ENCODE measurements at places on chromosomes 1 and 21.
A peak's percentile ranks its signal among the peaks of the same experiment; 100 is the strongest.

DNA sequence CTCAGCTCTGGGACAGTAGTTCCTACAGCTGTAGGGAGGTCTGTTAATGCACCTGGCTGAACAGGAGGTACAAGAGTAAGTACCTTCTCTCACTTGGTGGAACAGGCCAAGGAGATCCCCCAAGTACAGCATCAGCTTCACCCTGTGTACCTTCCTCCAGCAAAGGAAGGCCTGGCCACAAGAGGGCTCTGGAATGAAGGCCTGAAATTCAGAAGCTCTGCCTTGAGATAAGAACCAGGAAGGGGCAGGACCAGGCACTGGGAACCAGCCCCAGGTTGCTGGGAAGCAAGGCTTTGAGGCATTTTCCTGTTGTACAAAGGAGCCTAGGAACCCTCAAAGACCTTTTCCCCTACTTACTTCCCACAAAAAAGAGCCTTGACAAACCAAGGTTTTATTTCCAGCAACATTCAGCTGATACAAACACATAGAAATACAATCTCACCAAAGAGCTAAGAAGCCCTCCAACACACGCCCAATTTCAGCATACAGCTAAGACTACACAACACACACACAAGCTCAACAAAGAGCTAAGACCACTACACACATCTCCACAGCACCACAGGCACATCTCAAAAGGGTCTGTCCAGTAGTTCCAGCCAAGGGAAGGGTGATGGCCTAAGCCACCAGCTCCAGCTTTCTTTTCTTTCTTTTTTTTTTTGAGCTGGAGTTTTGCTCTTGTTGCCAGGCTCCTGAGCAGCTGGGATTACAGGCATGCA is 23.5 kb downstream of the F11R start:
- peak overlapping the region; percentile 42 for H3K27ac ChIP-seq
- no peaks in the 10 kb centered on the region for H3K27me3 ChIP-seq
- peaks cover 19% of the 10 kb centered on the region for H3K36me3 ChIP-seq
- H3K4me3 ChIP-seq = no peak overlapping the region
- DNase-seq = peak; percentile 81

DNA sequence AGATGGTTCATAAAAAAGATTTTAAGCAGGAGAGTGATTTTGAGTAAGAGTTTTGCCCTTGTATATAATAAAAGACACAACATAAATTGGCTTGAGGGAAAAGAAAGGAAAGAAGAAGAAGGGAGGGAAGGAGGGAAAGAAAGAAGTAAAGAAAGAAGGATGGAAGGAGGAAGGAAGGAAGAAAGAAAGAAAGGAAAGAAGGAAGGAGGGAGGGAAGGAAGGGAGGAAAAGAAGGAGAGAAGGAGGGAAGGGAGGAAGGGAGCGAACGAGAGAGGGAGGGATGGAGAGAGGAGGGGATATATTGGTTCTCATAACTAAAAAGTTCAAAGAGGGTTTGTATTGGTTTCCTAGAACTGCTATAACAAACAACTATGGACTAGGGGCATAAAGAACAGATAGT is 62.2 kb upstream of the PAX7 start:
- no peak overlapping the region for H3K4me3 ChIP-seq
- DNase-seq = no peak
- no peaks in the 10 kb centered on the region for H3K27me3 ChIP-seq
- H3K36me3 ChIP-seq = no peaks in the 10 kb centered on the region
- H3K4me1 ChIP-seq = no peaks in the 10 kb centered on the region
- no peak overlapping the region for H3K27ac ChIP-seq

GRCh38 chr1:159979257-159979656 is 25.2 kb upstream of the SLAMF9 start:
- no peaks in the 10 kb centered on the region for H3K36me3 ChIP-seq
- no peaks in the 10 kb centered on the region for H3K27me3 ChIP-seq
- H3K27ac ChIP-seq = no peak overlapping the region
- H3K4me1 ChIP-seq = no peaks in the 10 kb centered on the region
- DNase-seq = no peak
- no peak overlapping the region for H3K4me3 ChIP-seq

- no peak overlapping the region for H3K27ac ChIP-seq
- H3K36me3 ChIP-seq = no peaks in the 10 kb centered on the region
- H3K27me3 ChIP-seq = no peaks in the 10 kb centered on the region
- no peak overlapping the region for H3K4me3 ChIP-seq
- DNase-seq = no peak
Measured at GRCh38 chr1:17123196-17124045, 4.2 kb upstream of the PADI2 start.

DNA sequence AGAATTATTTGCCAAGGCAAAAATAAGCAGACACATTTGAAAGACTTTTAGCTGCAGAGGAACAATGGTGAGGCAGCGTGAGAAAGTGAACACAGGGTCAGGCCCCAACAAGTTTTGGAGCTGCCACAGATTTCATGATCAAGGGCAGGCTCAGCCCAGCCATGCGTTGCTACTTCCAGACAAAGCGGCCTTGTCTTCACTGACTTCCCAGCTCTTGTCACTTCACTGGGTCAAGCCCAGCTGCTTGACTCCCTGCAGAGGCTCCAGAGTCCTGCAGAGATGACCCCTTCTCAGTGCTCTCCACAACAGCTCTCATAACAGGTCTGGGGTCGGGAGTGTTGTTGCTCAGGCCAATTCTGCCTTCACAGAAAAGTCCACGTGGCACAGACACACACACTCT is 35.8 kb downstream of the HHAT start:
- no peak overlapping the region for H3K4me3 ChIP-seq
- no peak overlapping the region for H3K27ac ChIP-seq

GRCh38 chr1:170461291-170461747 is 70.6 kb upstream of the GORAB start:
- no peak overlapping the region for H3K4me3 ChIP-seq
- no peaks in the 10 kb centered on the region for H3K36me3 ChIP-seq
- no peak overlapping the region for H3K27ac ChIP-seq
- no peaks in the 10 kb centered on the region for H3K4me1 ChIP-seq

DNA sequence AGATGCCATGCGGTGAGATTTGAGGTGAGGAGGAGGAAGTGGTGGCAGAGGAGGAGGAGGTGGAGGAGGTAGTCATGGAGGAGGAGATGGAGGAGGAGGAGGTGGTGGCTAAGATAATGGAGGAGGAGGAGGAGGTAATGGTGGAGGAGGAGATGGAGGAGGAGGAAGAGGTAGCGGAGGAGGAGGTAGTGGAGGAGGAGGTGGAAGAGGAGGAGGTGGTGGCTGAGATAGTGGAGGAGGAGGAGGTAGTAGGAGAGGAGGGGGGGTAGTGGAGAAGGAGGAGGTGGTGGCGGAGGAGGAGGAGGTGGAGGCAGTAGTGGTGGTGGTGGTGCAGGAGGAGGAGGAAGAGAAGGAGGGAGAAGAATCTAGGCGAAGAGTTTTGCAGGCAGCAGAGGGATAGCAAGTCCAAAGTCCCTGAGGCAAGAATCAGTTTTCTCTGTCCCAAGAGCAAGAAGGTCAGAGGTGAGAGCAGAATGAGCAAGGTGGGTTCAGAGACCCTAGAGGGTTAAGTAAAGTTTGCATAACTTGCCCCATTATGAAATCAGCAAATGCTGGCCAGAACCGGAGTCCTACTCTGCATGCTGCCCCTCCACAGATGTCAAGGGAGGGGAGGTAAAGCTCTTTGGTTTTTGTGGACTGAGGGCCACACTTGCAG is 38.9 kb upstream of the GNPAT start:
- no peaks in the 10 kb centered on the region for H3K4me1 ChIP-seq
- DNase-seq = no peak
- no peak overlapping the region for H3K4me3 ChIP-seq
- H3K36me3 ChIP-seq = no peaks in the 10 kb centered on the region

DNA sequence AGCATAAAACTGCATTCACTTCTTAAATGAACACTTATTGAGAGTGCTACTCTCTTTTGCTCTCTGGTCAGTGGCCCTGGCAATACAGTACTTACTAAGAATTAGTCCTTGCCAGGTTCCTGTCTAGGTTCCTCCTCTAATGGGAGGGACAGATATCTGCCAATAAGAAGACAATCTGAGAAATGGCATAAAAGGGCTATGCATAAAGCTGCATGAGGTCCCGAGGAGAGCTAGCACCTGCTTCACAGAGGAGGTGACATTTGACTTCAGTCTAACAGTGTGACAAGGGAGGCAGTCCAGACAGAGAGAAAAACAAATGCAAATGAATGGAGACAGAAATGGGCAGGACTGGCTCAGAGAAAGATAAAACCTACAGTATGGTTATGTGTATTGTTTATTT is 357.1 kb upstream of the SGIP1 start:
- H3K27ac ChIP-seq = no peak overlapping the region
- no peaks in the 10 kb centered on the region for H3K4me1 ChIP-seq
- no peaks in the 10 kb centered on the region for H3K27me3 ChIP-seq
- no peak for DNase-seq

DNA sequence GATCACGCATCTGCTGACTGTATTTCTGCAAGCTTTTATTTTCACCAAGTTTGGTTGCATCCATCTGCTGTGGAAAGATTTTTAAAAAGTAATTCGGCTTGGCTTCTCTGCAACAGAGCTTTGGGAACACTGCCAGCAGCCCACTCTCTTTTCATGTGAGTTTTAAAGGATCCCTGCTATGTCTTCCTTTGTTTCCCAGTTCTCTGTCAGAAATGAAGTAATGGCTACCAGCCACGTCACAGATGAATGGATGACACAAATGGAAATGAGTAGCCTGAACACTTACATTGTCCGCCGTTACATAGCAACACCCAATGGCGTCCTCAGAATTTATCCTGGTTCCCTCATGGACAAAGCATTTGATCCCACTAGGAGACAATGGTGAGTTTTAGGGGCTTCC is 80.6 kb upstream of the RAVER2 start:
- no peak overlapping the region for H3K4me3 ChIP-seq
- no peaks in the 10 kb centered on the region for H3K27me3 ChIP-seq
- no peak for DNase-seq
- no peaks in the 10 kb centered on the region for H3K4me1 ChIP-seq
- no peak overlapping the region for H3K27ac ChIP-seq

GRCh38 chr1:156896490-156897033 is 3.0 kb downstream of the PEAR1 start:
- H3K4me3 ChIP-seq = no peak overlapping the region
- H3K36me3 ChIP-seq = no peaks in the 10 kb centered on the region
- no peak for DNase-seq
- H3K27ac ChIP-seq = peak overlapping the region; percentile 36
- peaks cover 12% of the 10 kb centered on the region for H3K4me1 ChIP-seq
- no peaks in the 10 kb centered on the region for H3K27me3 ChIP-seq

DNA sequence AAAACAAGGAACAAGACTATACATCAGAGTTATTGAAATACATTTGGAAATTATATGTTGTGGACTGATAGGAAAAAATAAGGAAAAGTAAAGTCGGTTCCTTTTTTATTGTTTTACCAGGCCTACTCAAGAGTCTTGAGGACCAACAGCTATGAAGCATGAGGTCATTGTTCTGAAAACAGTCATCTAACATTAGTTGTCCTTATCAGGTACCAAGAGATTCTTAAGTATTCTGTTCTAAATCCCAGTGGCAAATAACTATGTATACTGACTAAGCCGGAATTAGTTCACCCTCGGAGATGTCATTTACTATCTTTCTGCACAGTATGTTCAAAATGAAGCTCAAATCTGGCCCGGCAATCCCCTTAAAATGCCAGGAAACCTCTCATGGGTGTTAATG is 585 bp downstream of the ADGRL4 start:
- no peaks in the 10 kb centered on the region for H3K27me3 ChIP-seq
- no peaks in the 10 kb centered on the region for H3K36me3 ChIP-seq
- no peak for DNase-seq
- H3K4me3 ChIP-seq = no peak overlapping the region
- H3K27ac ChIP-seq = peak overlapping the region; percentile 41

GRCh38 chr1:78145105-78145580 is 99.4 kb downstream of the GIPC2 start:
- H3K27ac ChIP-seq = no peak overlapping the region
- peak; percentile 66 for DNase-seq
- H3K36me3 ChIP-seq = no peaks in the 10 kb centered on the region

- H3K36me3 ChIP-seq = no peaks in the 10 kb centered on the region
- H3K4me1 ChIP-seq = no peaks in the 10 kb centered on the region
- DNase-seq = no peak
- no peak overlapping the region for H3K4me3 ChIP-seq
- no peaks in the 10 kb centered on the region for H3K27me3 ChIP-seq
Measured at GRCh38 chr21:16037421-16037955, 307.7 kb downstream of the USP25 start.

GRCh38 chr1:28249013-28249865 is 10.1 kb upstream of the SESN2 start:
- H3K4me3 ChIP-seq = no peak overlapping the region
- no peaks in the 10 kb centered on the region for H3K36me3 ChIP-seq
- H3K27me3 ChIP-seq = no peaks in the 10 kb centered on the region
- peak overlapping the region; percentile 90 for H3K27ac ChIP-seq
- H3K4me1 ChIP-seq = peaks cover 52% of the 10 kb centered on the region
- DNase-seq = peak; percentile 83

- DNase-seq = no peak
- no peaks in the 10 kb centered on the region for H3K27me3 ChIP-seq
- no peaks in the 10 kb centered on the region for H3K36me3 ChIP-seq
- H3K27ac ChIP-seq = no peak overlapping the region
- H3K4me1 ChIP-seq = no peaks in the 10 kb centered on the region
- no peak overlapping the region for H3K4me3 ChIP-seq
Measured at GRCh38 chr1:73065339-73066041, 783.2 kb upstream of the NEGR1 start.

DNA sequence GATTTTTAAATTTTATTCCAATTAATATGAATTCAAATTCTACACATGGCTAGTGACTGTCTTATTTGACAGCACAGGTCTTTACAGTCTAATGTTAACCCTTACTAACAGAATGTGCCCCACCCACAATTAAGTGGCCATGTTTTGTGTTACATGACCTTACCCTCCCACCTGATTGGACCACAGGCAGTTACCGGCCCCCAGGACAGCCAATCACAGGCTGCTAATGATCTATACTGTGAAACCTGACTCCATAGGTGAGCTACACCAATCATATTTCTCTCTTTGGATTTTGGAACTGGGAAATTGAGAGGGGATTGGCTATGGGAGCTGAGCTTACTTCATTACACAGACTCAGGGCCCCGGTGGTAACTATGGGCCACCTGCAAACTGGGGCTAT is 27.5 kb downstream of the ZP4 start:
- no peaks in the 10 kb centered on the region for H3K27me3 ChIP-seq
- H3K4me1 ChIP-seq = peaks cover 11% of the 10 kb centered on the region
- H3K27ac ChIP-seq = no peak overlapping the region
- no peaks in the 10 kb centered on the region for H3K36me3 ChIP-seq
- no peak for DNase-seq

DNA sequence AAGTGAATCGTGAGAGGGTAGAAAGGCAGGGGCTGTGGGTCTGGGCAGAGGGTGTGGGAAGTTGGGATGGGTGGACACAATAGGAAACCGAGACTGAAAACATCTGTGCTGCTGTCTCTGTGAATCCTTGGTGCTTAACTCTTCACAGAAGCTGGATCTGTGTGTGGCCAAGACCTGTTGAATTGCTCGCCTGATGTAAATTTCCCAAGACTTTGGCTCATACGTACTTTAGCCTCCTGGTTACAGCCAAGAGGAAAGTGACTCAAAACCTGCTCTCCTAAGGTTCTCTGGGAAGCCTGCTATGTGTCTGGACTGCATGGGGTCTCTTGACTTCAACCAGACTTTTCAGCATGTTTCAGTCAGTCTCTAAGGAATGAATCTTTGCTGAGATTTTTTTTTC is 270.3 kb downstream of the RWDD3 start:
- no peak for DNase-seq
- H3K36me3 ChIP-seq = no peaks in the 10 kb centered on the region
- H3K4me3 ChIP-seq = no peak overlapping the region
- H3K27ac ChIP-seq = no peak overlapping the region

GRCh38 chr1:202063093-202063492 is 52.7 kb downstream of the ELF3 start:
- no peak for DNase-seq
- H3K27me3 ChIP-seq = no peaks in the 10 kb centered on the region
- H3K4me1 ChIP-seq = peaks cover 6% of the 10 kb centered on the region
- no peak overlapping the region for H3K4me3 ChIP-seq

GRCh38 chr1:158002022-158002630 is 8.7 kb downstream of the KIRREL1 start:
- no peak for DNase-seq
- H3K27me3 ChIP-seq = no peaks in the 10 kb centered on the region
- no peaks in the 10 kb centered on the region for H3K36me3 ChIP-seq
- peaks cover 6% of the 10 kb centered on the region for H3K4me1 ChIP-seq

Data from body of pancreas (tissue), 4 donors.